ENCODE measurements at places on chromosomes 1 and 21.

GRCh38 chr1:150162862-150163706 lies 13.4 kb downstream of the PLEKHO1 start:
- DNase-seq = peak; percentile 42

DNA sequence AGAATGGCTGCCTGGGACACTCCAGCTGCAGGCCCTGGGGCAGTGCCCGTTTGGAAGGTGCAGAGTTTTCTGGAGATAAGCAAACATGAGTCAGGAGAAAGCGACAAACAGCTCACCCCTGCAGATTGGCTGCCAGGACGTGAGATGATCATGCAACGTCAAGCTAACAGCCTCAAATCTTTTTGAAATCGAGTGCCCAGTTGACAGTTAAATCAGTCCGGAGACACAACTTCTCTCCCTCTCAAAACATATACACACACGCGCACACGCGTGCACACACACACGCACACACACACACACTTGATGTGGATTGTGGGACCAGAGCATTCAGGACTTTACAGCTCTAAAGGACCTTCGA lies 49.4 kb downstream of the TENT5C start:
- DNase-seq = peak; percentile 47

DNA sequence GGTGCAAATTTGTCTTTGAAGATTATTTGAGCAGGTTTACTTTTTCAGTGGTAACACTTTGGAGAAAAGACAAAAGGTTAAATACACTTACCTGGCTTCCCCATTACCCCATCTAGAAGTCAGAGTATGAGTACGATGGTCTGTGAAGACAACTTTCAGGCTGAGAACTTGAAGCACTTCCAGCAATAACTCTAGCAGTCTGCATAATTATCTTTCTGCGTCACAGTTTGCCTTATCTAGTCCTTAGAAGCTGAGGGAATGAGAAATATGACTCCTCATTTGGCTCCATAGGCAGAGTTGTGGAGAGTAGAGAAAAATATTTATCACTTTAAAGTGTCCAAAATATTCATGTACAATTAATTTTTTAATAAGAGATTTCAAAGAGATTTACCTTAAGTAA lies 323.4 kb upstream of the CAMK1G start:
- DNase-seq = no peak

DNA sequence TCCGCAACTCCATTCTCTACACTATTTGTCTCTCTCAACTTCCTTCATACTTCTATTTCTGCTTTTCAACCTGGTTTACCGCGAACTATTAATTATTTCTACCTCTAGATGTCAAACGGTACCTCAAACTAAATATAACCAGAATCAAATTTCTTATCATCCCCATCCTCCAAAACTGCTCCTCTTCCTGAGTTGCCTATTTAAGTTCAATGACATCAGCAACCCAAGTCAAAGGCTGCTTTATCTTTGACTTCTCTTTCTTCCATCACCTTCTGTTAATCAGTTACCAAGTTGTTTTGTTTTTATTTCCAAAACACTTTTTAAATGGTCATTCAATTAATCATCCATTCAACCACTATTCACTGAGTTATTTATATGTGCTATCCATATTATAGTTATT lies 171.9 kb downstream of the COL24A1 start:
- no peak for DNase-seq

DNA sequence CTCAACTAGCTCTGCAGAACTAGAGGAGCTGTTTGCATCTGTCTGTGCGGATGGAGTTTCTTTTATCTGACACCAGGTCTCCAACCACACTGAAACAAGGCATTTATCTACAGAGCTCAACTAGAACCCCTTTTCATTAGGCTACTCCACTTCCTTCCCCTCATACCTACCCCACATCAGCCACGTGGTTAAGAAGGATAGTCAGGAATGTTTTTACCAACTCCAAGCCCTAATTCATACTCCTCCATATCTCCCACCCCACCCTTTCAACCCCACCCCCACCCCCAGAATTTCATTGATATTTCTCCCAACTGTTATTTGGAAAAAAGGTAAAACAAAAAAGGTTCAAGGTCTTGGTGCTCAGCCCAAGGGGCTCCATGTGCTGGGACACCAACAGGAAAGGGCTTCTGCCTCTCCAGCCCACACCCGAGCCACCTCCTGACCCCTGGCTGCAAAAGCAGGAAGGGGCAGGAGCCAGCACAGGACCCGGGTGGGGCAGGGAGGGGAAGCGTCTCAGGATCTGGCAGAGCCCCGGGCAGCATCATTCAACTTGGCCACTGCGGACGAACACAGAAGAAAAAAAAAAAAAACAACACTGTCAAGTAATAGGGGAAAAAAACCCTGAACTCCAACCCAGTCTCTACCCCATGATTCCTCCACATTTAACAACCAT lies 7.0 kb downstream of the ENSA start:
- no peak for DNase-seq

DNA sequence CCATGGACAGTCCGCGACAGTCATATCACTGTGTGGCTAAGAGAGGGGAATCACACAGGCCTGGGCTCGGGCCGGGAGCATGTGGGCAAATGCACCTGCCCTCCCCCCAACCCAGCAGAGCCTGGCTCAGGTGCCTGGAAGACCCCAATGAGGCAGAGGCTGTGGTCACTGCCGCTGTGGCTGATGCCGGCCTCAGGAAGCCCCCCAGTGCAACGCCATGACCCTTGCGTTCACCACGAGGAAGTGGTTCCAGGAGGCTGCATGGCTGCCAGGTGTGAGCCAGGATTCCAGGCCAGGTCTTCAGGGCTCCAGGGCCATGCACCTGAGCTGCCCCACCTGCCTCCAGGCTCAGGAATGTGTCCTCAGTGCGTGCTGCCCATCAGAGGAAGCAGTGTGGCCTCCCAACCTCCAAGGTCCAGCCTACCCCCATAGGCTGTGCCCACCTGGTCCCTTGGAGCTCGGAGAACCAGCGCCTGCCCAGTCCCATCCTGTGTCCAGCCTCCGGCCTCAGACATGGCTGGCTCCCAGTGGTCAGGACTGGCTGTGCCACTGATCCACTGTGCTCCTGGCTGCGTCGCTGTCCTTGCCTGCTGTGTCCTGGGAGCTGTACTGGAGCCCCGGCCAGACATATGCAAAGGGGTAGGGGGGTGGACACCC lies 8.0 kb downstream of the ARHGEF16 start:
- no peak for DNase-seq

- peak; percentile 40 for DNase-seq
Observed at GRCh38 chr1:247077876-247078257, 744 bp downstream of the ZNF670 start.

GRCh38 chr21:29771491-29772066 lies 168.2 kb downstream of the GRIK1 start:
- DNase-seq = no peak

GRCh38 chr1:244796719-244797406 lies 38.6 kb upstream of the COX20 start:
- peak; percentile 74 for DNase-seq

GRCh38 chr1:165874643-165875042 lies 47.2 kb downstream of the UCK2 start:
- DNase-seq = no peak

- DNase-seq = peak; percentile 44
Observed at GRCh38 chr1:8165595-8166360, 139.7 kb upstream of the ERRFI1 start.
